ENCODE measurements at places on chromosomes 12 and 14.

GRCh38 chr14:75978249-75978731 lies 3.5 kb downstream of the TGFB3 start:
- no peak for DNase-seq

DNA sequence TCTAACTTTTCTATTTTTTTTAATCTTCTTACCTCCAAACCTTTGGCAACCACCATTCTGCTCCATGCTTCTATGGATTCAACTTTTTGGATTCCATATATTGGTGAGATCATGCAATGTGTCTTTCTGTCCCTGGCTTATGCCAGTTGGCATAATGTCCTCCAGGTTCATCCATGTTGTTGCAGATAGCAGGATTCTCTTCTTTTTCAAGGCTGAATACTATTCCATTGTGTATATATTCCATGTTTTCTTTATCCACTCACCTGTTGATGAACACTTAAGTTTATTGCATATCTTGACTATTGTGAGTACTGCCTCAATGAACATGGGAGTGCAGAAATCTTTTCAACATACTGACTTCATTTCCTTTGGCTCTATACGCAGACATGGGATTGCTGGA lies 21.2 kb upstream of the SLC38A4 start:
- DNase-seq: no peak

GRCh38 chr14:24366721-24367513 lies 1.1 kb upstream of the NFATC4 start:
- peak; percentile 30 for DNase-seq

GRCh38 chr12:78914859-78915331 lies 50.3 kb downstream of the SYT1 start:
- no peak for DNase-seq

DNA sequence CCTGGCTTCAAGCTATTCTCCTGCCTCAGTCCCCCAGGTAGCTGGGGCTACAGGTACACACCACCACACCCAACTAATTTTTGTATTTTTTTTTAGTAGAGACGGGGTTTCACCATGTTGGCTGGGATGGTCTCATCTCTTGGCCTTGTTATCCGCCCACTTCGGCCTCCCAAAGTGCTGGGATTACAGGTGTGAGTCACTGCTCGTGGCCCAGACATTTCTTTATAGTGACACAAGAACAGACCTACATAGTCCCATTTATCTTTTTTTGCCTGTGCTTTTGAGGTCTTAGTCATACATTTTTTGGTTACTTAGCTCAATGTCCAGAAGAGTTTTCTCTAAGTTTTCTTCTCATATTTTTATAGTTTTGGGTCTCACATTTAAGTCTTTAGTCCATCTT lies 247.4 kb downstream of the SYT10 start:
- DNase-seq: no peak

- no peak for DNase-seq
Observed at GRCh38 chr12:118498171-118498570, 121.8 kb downstream of the SUDS3 start.

DNA sequence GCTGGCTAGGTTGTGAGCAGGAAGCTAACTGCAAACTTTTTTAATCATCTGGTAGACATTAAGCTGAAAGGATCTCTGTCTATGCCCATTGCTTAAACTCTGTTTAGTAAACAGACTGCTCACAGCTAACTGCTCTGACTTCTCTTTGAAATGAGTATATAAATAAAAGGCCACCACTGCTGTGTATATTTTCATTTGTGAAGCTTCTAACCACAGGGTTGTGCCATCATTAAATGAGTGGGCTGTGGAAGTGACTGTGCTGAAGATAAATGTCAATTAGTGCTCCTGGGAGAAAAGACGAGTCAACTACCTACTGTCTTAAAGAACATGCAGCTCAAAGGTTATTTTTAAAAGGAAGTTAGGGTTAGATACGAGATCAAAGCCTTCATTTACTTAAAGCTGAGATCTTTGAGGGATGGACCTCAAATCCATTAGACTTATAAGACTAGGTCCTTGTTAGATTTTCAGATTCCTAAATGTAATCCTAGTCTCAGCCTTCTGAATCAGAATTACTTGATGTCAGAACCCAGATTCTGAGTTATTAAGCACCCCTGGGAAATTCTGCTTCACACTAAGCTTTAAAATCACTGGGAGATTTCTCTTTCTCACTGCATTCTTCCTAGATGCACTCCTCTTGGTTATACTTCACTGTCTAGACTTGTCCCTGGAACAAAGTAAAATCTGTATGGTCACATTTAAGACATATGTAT lies 213.1 kb upstream of the FLRT2 start:
- DNase-seq: no peak

DNA sequence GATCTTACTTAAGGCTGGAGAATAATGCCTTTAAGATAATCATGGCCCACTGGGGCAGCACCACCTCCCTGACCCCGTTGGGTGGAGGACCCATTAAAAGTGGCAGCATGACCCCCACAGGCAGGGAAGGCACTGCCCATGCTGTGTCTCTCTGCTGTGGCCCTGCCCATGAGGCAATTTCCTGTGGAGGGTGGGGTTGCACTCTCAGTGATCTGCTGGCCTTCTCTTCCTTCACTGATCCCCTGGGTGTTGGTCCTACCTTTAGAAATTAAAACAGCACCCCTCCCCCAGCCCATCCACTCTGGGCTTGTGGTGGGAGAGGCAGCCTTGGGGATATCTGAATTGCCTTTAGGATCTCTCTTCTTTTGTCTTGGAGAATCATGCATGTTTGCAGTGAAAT lies 17.3 kb downstream of the KLRK1 start:
- no peak for DNase-seq

DNA sequence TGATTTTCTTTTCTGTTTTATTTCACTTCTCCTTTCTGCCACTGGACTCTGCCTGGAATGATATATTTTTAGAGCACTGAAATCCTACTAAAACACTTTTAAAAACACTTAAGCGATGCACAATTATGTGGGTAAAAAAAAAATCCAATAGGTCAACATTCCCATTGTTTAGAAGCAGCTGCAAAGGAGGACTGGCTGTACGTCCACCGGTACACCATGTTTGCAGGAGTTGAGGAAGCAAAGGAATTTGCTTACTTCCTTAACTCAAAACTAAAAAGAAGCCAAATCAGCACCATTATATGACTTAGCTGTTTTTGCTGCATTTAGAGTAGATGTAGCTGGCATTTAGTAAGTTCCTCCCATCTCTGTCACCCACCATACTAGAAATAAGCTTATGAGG lies 186.8 kb upstream of the TMTC1 start:
- no peak for DNase-seq

GRCh38 chr12:16037533-16037932 lies 126.4 kb downstream of the DERA start:
- no peak for DNase-seq

- DNase-seq: no peak
Observed at GRCh38 chr12:71578694-71579258, 84.9 kb downstream of the ZFC3H1 start.

DNA sequence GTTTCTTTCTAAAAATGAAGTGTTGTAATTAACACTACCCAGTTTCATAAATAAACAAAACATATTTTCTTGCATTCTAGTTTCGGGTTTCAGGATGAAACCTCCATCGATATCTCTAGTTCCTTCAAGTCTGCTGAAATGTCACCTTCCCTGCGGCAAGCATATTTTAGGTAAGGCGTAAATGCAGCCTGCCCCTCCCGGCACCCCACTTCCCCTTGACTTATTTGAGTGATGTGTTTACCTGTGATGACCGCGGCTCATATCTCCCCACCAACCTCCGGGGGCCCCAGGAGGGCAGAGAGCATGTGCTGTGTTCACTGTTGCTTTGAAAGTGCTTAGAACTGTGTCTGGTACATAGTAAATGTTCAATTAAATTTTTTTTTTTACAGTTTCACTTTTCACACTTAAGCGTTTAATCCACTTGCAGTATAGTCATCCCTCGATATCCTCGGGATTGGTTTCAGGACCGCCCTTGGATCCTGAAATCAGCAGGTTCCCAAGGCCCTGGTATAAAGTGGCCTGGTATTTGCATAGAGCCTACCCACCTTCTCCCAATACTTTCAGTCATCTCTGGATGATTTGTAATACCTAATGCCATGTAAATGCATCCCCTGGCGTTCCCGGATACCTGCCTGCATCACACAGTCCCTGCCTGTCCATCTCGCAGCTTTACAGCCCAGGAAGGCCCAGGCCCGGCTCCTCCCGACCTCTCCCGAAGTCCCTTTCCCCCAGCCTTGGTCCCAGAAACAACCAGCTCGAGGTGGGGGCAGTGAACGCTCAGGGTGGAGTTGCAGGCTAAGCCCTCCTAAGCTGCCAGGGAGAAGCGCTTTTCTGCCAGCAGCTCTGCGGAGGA lies 40.2 kb upstream of the FBRSL1 start:
- DNase-seq: no peak

GRCh38 chr12:27696864-27697564 lies 767 bp downstream of the REP15 start:
- no peak for DNase-seq

GRCh38 chr12:63325757-63326156 lies 174.8 kb upstream of the AVPR1A start:
- DNase-seq: no peak

DNA sequence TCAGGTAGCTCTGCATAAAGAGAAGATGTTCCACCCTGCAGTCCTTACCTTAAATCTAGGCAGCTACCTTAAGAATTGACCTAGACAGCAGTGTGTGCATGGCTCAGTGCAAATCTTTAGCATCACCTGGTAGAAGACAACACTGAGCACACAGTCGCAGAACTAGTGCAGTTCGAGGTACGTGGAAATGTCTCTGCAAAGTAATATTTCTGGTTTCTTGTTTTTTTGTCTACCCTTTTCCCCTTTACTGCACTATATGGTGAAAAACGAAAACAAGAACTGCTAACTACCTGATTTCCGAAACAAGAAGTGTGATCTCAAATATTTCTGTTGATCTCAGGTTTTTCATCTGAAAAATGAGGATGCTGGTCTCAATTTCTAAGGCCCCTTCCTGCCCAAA lies 82.5 kb downstream of the ETV6 start:
- no peak for DNase-seq

GRCh38 chr12:591167-592023 lies 71.8 kb downstream of the NINJ2 start:
- DNase-seq: no peak

GRCh38 chr12:19533567-19533966 lies 94.3 kb downstream of the AEBP2 start:
- no peak for DNase-seq

GRCh38 chr12:4031703-4032291 lies 158.6 kb upstream of the PARP11 start:
- no peak for DNase-seq

DNA sequence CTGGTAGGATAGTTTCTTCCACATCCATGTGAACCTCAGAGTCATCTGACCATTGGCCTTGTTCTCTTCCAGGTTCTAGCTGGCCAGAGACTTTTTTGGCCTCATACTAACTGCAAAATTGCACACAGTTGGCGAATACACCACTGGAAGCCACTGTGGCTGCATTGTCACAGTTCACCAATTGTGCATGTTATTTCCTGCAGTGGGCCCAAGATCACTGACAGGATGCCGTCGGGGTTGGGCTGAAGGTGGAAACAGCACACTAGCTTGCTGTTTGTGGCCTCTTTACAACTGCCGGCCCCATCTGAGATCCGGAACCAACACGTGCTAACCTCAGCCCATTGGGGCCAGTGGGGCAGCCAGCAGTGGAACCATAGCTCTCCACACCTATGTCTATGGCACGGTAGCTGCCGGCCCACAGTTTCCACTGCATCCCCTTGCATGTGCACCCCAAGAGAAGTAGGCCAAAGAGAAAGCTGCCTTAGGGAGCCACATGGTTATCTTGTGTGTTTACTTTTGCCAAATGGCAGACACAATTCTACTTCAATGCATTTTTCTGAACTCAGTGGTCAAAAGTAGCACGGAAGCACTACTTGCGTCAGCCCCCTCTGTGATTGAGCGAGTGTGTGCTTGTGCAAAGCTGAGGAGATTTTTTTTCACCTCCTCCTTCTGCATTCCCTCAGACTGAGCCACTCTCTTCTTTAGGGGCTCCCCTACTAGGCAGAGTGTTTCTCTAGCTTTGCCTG lies 464.0 kb downstream of the RAD51B start:
- no peak for DNase-seq

DNA sequence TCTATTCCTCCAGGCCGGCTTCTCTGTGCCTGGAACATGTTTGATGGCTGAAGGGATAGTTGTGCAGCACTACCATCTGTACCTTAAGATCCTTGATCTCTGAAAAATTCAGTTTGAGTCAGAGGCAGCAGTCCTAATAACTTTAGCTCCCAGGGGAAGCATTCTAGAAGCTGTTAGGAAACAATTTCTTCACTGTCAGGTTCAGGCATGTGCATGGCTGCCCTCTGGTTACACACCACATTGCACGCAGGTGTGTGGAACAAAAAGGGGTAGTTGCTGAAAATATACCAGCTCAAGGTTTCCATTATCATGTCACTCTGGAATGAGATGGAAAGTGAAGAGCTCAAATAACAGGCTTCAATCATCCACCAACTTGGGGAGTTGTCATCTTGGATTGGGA lies 80.1 kb downstream of the CHST11 start:
- DNase-seq: no peak

DNA sequence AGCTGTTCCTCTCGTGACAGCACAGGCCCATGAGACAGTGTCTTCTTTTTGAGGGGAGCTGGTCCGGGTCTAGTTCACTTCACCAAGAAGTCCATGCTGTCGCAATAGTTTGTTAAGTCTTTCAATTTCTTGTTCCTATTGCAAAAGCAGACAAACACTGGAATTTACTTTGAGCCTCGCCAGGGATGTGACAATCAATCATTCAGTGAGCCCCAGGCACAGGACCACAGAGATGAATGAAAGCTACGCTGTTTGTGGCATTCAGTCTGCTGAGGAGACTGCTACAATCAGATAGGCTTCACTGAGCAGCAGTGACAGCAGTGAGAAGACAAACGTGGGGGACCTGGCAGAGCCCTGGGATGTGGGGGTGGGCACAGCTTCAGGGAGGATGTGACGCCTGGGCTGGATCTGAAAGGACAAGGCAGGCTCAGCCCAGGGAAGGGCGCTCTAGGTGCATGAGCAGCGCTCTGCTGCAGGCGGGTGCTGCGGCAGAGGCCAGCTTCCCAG lies 35.5 kb downstream of the TCTN1 start:
- DNase-seq: no peak

- DNase-seq: no peak
Observed at GRCh38 chr12:66516133-66516532, 162.7 kb downstream of the GRIP1 start.

DNA sequence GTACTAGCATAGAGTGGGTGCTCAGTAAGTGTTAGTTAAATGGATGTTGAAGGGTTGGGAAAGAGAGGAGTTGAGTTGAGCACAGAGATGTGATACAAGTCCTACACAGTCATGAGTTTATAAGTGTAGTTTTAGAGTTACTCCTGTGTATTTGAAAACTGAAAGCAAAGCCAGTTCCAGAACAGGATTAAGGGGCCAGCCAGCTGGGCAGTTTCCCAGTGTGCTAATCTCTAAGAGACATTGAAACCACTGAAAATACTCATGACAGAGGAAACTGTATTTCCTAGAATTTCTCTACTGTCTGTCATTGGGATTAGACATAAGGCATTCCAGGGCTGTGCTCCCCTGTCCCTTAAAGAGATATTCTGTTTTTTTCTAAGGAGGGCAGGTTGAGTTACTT lies 101.0 kb downstream of the DERA start:
- DNase-seq: no peak

- no peak for DNase-seq
Observed at GRCh38 chr14:69917287-69917686, 38.1 kb downstream of the SMOC1 start.
